Stimulated activated CD4-positive, alpha-beta T cell treated with anti-CD3 and anti-CD28 coated beads, Interleukin-15, amount 100 ng/mL, for 1 hour (primary cell): ENCODE measurements at places on chromosomes 4 and X.

- no peak for DNase-seq
Measured at GRCh38 chrX:41314881-41315280, 19.1 kb upstream of the DDX3X start.

GRCh38 chr4:48275686-48276085, 6.0 kb upstream of the TEC start:
- no peak for DNase-seq

DNA sequence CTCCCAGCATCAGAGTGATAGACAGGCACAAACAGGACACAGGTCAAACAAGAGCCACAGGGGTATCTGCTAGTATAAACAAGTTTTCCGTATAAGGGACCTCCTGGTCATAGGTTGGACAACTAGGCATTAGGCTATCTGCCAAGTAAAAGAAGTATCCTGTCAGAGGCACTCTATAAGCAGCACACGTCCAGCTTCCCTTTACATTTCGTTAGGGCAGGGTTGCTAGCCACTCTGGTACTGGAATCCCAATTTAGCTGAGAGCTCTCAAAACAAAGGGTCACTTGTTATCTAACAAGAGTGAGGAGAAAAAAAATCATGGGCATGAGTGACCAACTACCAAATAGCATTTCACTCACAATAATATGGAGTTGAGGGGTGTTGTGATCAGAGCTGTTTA, 780.7 kb upstream of the DIAPH2 start:
- no peak for DNase-seq

- DNase-seq, result no peak
Measured at GRCh38 chr4:88041626-88042025, 34.2 kb downstream of the PKD2 start.

- no peak for DNase-seq
Measured at GRCh38 chr4:98993419-98994071, 2.0 kb upstream of the METAP1 start.

GRCh38 chr4:2617955-2618354, 81.5 kb downstream of the FAM193A start:
- no peak for DNase-seq

GRCh38 chr4:184163813-184164212, 53.9 kb downstream of the ENPP6 start:
- DNase-seq, result no peak

DNA sequence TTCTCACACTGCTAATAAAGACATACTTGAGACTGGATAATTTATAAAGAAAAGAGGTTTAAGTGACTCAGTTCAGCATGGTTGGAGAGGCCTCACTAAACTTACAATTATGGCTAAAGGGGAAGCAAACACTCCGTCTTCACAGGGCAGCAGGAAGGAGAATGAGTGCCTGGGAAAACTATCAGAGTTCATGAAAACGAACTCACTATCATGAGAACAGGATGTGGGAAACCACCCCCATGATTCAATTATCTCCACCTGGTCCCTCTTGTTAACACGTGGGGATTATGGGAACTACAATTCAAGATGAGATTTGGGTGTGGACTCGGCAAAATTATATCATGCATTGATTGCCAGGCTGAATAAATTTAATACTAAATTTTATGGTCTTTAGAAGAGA, 592.7 kb downstream of the GRXCR1 start:
- DNase-seq, result no peak

- DNase-seq, result no peak
Measured at GRCh38 chr4:88629826-88630225, 37.5 kb downstream of the HERC3 start.

DNA sequence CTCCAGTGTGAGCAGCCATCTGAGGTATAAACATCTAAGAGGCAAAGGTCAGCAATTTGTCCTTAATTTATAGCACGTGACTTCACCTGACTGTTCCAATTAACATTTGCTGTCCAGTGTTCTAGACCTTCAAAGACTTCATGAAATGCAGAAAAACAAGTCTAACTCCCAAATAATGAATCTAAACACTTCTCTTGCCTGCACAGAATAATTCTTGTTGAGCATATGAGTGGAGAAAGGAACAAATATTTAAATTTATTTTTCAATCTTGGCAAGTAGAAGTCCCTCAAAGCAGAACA, 12.0 kb downstream of the RFC1 start:
- no peak for DNase-seq

- DNase-seq, result no peak
Measured at GRCh38 chr4:5874811-5875449, 18.0 kb downstream of the CRMP1 start.

DNA sequence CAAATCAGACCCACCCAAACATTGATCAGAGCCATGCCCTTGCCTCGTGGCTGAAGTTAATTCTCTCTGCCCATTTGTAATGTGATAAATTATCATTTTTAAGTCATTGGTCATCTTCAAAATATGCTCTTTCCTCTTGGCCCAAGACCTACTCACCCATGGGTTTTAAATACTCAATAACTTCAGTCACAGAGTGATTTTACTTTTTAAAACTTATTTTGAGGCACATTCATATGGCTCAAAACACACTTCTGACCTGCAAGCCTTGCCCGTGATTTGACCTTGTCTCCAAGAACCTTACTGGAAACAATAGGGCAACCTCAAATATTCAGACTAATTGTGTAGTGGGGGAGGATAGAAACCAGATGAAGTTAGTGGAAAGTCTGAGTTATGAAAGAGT, 176.2 kb upstream of the LNX1 start:
- DNase-seq, result no peak

- DNase-seq, result no peak
Measured at GRCh38 chr4:176988226-176988625, 195.5 kb upstream of the VEGFC start.

GRCh38 chr4:152232271-152232670, 303.6 kb downstream of the FBXW7 start:
- DNase-seq, result no peak

- DNase-seq, result no peak
Measured at GRCh38 chr4:18938343-18939099, 917.0 kb upstream of the LCORL start.

GRCh38 chr4:112560084-112560483, 44.1 kb upstream of the NEUROG2 start:
- DNase-seq, result no peak

DNA sequence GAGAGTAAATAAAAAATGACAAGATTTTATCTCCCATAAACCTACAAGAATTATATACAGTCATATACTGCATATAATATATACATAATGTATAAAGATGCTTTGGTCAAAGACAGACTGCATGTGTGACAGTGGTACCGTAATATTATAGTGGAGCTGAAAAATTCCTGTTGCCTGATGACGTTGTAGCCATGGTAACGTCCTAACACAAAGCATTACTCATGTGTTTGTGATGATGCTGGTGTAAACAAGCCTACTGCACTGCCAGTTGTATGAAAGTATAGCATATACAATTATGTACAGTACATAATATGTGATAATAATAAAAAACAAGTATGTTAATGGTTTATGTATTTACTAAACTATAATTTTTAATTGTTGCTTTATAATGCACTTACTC, 245.2 kb upstream of the CENPE start:
- DNase-seq, result no peak

DNA sequence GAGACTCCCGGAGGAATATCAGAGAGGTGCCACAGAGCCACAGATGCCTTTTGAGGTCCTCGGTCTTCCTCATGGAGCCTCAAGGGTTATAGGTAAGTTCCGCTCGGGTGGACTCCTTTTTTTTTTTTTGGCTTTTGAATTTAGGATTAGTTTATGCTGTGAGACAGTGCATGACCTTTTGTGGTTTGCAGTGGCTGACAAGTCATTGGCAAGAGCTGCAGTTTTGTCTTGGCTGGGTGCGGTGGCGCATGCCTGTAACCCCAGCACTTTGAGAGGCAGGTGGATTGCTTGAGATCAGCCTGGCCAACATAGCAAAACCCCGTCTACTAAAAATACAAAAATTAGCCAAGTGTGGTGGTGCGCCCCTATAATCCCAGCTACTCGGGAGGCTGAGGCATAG, 4.5 kb upstream of the GRSF1 start:
- DNase-seq, result no peak

GRCh38 chrX:131734621-131735020, 190.7 kb downstream of the OR13H1 start:
- DNase-seq, result no peak

DNA sequence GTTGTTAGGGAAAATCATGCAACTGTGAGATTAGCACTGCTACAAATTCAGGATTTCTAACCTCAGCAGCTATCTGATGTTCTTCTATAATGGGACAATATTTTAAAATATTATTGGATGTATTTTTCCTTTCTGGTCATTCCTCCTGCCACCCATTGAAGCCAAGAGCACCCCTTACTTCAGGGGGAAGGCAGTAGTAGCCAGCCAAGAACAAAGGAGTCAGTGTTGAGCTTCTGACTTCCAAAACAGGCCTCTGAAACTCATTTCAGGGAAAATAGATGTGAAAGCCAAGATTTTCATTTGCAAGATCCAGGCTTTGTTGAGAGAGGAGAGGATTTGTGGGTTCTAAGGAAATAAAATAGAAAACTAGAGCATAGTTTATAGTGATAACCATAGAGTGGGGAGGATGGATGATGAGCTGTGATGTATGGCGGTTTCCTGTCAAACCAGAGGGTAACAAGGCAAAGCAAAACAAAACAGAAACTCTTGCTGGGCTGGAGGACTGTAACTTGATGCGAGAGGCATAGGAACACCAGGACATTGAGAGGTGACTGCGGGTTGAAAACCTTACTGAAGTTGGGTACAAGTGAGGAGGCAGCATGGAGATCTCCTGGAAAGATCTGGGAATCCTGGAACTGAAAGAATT, 173.7 kb upstream of the LEF1 start:
- DNase-seq, result no peak

- DNase-seq, result peak; percentile 53
Measured at GRCh38 chrX:118975831-118976598, 1.6 kb downstream of the LONRF3 start.

DNA sequence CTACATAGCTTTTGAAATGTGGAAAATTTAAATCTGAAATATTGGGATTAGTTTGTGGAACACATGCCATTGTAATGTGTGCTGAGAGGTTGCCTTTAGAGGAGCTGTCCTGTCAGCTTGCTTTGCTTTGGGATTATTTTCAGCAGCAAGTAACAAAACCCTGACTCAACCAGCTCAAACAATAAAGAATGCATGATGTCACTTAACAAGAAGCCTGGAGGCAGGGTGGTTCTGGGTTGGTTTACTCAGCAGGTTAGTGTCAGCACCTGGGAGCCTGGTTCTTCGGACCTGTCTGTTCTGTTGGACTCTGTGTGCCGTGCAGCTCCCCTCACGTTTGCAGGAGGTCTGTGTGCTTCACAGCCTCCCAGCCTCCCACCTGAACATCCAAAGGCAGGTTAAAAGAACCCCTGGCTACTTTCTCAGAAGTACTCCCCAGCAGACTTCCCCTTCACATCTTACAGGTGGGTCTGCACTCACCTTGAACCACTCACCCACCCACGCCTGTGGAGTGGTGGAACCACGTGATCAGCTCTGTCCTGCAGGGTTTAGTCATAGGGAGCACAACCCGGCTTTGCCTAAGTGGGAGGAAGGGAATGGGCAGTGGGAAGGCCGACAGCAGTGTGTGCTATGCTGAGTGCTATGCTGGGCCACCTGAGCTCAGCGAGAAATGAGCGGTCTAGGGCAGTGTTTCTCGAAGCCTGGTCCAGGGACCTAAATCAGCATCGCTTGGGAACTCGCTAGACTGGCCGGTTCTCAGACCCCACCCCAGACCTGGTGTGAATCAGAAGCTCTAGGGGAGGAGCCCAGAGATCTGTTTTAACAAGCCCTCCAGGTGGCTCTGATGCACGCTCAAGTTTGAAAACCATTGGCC, 20.4 kb downstream of the TMEM131L start:
- no peak for DNase-seq

DNA sequence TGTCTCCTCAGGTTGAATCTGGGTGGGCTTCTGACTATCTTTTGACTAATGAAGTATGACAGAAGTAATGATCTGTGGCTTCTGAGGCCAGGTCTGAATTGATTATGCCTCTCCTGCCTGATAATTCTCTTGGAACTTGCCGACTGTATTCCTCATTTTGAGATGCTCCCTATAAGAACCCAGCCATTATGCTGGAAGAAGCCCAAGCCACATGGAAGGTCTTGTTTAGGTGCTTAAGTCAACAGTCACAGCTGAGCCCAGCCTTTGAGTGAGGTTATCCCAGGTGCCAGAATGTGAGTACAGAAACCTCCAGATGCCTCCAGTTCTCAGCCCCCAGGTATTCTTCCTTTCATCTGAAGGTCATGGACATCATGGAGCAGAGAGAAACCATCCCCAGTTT, 456.6 kb downstream of the IL15 start:
- DNase-seq, result no peak

GRCh38 chr4:53618321-53618720, 27.0 kb upstream of the LNX1 start:
- no peak for DNase-seq

DNA sequence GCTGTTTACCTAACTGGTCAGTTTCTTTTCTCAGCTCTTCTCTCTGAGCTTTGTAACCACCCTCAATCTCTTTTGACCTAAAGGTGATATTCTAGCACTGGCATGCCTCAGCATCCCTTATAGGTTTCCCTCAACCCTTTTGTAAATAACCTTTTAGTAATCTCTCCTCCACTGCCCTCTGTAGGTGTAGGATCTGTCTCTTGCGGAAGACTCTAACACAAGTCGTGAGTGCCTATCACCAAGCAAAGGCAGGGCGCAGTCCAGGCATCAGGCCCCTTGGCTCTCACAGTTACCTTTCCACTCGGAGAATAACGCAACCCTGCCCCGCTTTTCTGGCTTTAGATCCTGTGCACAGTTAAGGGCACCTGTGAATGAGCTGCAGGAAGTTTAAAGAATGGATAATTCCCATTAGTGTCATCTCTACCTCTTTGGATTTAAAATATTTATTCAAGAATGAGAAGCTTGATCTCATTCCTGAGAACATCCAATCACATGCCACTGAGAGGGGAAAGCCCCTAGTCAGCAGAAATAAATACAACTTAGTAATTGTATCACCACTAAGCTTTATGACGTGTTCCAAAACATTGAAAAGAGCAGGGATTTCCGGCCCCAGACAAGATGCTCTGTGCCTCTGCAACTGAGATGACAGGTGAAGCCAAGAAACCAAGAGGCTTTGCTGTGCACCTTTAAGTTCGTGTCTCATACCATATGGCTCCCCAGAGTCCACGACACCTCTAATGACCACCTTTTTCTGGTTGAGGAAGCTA, 58.8 kb downstream of the SPINK2 start:
- DNase-seq, result no peak

DNA sequence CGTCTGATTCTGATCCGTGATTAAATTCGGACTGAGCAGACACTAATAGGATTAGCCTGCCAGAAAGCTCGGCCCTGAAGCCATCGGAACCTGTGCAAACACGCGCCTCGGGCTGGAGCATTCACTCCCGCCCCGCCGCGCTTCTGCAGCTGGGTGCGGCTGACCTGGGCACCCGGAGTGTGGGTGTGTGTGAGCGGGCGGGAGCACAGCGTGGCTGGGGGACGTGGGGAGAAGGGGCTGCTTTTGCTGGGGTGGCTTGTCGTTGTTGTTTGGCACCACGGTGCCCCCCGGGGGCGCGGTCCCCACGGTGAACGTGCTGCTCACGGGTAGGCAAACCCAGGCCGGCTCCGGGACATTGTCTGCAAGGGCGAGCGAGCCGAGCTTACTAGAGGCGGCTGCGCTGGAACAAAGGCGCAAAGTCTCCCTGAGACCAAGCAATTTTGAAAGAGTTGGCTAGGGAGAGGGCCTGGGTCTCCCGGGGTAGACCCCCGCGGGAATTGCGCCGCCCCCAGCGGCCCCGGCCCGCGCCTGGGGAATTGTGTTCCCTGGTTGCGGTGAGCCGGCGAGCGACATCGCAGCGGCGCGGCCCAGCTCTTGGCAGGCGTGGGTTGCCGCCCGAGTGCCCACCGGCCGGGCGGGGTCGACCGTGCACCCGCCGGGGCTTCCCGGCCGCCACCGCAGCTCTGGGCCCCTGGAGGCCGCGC, 1.4 kb downstream of the MAMLD1 start:
- no peak for DNase-seq

- no peak for DNase-seq
Measured at GRCh38 chr4:121693450-121693849, 3.3 kb downstream of the ANXA5 start.
